ENCODE measurements at places on chromosomes 3 and 15.
A peak's percentile ranks its signal among the peaks of the same experiment; 100 is the strongest.

DNA sequence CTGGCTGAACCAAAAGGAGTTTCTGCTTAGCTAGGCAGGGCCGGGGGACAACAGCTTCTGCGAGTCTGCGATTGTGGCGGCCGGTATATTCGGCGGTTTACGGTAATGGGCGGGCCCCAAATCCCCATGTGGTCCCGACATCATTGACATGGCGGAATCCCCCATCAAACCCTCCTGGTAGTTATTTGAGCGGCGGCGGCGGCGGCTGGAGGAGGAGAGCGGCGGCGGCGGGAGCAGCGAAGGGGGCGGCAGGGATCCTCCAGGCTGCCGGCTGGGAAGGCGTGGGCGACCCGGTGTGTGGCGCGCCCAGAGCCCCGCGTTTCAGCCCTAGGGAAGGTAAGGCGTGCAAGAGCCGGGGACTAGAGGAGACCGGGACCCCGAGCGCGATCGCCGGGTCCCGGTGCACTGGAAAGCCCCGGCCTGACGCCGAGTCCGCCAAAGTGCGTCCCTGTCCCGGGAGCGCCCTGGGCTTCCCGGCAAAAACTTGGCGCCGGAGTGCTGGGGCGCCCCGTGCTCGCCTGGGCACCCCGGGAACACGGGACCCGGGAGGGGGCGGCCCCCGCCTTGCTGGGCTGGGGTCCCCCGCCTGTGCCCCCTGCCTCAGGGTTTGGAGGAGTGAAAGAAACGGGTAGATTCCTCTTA lies at the start of gene FNDC3B:
FNDC3B (plus strand) TSS at position 143 of the 642 bp plus-strand sequence. CDS start 72,902 bp downstream, outside the sequence.
- peak; percentile 96 for DNase-seq

DNA sequence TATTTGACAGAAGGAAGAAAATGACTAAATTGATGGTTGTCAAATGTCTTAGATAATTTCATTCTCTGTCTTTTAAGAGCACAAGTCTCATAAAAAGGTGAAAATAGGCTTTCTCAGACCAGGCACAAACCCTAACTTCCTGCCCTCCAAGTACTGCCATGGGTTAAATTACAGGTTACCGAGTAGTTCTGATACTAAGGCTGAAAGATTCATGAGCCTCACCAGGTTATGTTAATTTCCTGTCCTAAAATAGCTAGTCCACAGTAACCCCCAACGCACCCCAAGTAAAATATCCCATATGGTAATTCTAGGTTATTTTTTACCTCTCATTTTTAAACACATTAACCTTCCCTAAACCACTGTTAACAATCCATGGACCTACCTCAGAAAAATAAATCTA lies 42.0 kb downstream of the GSK3B start:
- no peak for DNase-seq

DNA sequence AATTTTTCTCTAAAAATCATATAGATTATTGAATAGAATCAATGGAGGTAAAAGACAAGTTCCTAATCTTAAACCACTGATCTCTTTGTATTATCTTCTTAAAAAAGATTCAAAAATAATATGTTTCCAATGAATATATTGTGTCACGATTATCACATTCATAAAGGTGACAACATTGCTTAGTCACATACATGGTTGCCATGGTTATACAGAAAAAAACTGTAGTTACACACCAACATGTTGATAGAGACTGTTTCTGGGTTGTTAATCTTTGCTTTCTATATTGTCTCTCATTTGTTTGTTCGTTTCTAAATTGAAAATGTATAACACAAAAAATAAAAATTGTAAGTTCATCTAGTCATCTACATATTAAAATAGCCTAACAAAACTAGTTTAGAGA lies 376.0 kb upstream of the ALCAM start:
- DNase-seq = no peak

DNA sequence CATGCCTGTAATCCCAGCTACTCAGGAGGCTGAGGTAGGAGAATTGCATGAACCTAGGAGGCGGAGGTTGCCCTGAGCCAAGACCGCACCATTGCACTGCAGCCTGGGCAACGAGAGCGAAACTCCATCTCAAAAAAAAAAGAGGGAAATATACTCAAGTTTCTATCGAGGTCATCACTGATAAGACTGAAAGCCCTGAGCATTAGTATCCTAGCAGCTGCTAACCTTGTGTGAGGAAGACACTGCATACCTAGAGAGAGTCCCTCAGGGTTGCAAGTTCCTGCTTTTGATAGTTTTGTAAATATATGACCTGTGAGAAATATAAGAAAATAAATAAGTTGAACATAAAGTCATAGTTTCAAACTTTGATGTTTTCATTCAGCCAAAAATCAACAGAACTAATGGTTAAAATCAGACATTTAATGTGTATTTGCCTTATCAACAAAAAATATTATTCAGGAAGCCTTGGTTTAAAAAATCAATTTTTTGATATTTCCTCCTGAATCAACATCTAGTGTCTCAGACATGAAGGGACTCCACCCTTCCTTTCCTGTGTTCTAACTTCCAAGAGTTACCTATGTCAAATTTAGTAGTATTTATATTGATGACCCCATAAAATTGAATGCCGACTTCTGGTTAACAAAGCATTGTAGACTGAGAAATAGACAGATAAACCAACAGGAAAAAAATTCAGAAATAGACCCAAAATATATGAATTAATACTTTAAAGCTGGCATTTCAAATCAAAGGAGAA lies 19.8 kb upstream of the USP3 start:
- DNase-seq = no peak

- DNase-seq = peak; percentile 62
Observed at GRCh38 chr15:35078221-35078915, 6.7 kb downstream of the NANOGP8 start.

- DNase-seq = no peak
Observed at GRCh38 chr15:35618260-35619188, 72.6 kb upstream of the DPH6 start.

DNA sequence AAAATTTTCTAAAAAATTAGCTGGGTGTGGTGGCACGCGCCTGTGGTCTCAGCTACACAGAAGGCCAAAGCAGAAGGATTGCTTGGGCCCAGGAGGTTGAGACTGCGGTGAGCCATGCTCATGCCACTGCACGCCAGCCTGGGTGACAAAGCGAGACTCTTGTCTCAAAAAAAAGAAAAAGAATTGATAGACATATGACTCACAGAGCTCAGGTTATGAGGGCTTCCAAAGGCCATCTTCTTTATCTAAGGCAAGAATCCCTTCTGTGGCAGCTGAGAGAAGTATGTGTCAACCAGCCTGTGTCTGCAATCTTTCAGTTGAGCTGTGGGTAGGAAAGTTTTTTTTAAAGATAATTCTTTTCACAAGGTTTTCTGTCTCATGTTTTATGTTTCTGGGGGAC lies 53.9 kb downstream of the MRPS25 start:
- no peak for DNase-seq

- DNase-seq = peak; percentile 36
Observed at GRCh38 chr3:14849638-14850230, 31.0 kb downstream of the FGD5 start.

DNA sequence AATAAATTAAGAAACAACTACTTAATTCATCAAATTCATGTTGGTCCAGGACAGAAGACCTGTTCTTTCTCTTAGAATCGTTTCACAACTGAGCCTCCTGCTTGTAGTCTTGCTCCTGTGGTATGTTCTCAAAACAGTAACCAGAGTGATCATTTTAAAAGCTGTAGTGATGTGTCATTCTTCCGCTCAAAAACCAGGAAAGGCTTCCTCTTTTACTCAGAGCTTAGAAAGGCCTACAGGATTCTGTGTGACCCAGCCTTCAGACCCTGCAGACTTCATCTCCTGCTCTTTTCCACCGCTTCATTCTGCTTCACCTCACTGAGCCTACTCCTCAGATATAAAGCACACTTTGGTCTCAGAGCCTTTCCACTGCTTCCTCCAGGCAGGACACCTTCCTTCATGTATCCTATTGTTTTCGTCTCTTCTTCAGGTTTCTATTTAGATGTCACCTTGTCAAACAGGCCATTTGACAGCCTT lies 22.7 kb downstream of the ST6GAL1 start:
- DNase-seq = no peak

- no peak for DNase-seq
Observed at GRCh38 chr3:134849561-134849960, 54.5 kb downstream of the EPHB1 start.

DNA sequence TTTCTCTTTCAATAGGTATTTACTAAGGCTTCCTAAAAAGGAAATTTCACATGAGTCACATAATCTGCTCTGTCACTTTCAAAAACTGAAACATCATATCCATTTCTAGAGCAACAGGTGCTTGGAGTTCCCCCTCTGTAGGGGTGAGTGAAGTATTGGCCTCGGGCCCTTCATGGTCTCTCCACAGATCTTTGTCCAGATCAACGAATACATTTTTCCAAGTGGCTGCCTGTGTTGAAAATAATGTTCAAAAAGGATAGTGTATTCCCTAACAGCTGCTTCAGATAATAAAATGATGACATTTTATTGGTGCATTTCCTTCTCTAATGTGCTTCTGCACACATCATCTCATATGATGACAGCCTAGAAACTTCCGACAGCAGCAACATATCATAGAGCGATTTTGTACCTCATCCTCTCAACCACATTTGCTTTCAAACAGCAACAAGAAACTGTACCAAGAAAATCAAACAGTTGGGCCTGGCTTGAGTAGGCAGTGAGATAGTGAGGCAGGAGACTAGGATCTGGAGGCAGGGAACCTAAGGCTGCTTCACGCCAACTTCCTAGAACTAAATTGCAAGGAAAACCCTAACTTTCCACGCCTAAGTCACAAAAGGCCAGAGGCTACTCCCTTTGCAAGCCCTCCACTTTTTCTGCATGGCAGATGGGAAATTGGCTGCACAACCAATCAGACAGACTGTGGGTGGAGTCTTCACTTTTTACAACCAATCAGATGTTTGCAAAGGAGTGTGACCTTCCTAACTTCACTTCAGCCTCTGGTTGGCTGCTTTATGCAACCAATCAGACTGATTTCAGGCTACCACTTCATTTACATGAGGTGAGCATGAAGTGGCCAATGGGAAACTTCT lies 340.2 kb downstream of the LRRC3B start:
- DNase-seq = peak; percentile 19

Data from lung (tissue), 17 donors.